ENCODE measurements at places on chromosomes 6 and 20.

GRCh38 chr6:33696548-33697518 lies 14.7 kb downstream of the UQCC2 start:
- DNase-seq = peak; percentile 59

GRCh38 chr20:61830241-61830930 lies 235.3 kb downstream of the TAF4 start:
- DNase-seq = peak; percentile 46

GRCh38 chr20:37309936-37310590 lies 20.6 kb downstream of the MANBAL start:
- no peak for DNase-seq

DNA sequence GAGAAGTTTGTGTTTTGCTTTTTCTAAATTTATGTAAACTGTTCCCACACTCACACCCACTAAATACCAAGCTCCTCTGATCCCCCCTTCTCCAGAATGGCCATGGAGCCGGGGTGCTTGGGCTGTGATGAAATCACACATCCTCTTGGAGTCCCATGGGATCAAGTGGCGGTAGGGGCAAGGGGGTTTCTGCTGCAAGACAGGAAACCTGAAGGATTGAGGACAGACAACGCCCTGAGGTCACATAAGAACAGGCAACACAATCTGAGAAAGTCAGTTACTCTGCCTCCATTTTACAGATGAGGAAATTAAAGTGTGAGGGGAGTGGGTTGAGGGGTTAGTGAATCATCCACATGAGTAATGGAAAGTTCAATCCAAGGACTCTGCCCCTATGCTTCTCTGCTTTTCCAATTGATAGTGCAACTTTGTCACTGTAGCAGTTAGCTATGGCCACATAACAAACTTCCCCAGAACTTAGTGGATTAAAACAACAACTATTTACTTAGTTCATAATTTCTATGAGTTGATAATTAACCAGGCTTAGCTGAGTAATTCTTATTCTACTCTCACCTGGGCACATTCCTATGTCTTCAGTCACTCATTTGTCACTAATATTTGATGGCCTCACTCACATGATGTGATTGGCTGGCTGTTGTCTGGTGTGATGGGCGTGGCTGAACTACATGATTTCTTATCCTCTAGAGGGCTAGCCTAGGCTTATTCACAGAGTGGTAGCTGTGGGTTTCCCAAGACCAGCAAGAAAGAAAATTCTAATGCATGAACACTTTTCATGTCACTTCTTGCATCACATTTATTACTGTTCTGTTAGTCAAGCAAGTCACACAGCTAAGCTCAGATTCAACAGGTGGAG lies 311.1 kb upstream of the RNF24 start:
- DNase-seq = peak; percentile 14

DNA sequence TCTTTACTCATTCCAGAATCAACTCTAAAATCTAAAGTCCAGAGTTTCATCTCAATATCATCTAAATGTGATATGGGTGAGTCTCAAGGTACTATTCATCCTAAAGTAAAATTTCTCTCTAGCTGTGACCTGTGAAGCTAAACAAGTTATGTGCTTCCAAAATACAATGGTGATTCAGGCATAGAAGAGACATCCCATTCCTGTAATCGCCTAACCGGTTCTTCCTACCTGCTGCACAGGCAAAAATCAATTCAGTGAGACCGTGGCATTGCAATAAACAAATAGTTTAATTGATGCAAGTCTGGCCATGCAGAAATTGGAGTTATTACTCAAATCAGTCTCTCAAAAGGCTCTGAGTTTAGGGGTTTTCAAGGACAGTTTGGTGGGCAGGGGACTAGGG lies 232.8 kb downstream of the UBE3D start:
- no peak for DNase-seq

DNA sequence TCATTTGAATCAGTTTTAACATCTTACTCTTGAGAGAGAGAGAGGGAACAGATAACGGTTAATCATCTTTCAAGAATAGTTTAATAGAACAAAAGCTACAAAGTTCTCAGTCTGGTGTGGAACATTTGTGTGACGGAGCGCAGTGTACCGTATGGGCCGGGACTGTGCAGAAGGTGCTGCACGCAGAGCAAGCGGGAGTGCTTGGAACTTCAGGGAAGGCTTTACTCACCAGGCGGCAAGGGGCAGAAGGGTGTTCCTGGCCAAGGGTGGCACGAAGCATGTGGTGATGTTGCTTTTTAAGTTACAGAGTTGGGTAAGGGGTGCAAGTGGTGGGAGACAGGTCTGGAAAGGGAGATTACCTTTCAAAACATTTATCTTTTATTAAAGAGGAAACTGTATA lies 95.7 kb downstream of the TULP4 start:
- no peak for DNase-seq

DNA sequence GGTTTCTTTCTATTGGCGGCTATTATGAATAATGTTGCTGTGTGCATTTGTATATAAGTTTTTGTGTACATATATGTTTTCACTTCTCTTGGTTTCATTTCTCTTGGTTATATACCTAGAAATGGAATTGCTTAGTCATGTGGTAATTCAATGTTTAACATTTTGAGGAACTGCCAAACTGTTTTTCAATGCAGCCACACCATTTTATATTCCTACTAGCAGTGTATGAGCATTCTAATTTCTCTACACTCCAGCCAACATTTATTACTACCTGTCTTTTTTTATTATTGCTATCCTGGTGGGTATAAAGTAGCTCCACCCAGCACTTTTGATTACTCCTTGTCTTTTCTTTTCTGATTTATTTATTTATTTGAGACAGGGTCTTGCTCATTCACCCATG lies 54.8 kb downstream of the PHACTR2 start:
- DNase-seq = peak; percentile 66

GRCh38 chr6:165468340-165469235 lies 159.2 kb upstream of the C6orf118 start:
- no peak for DNase-seq

DNA sequence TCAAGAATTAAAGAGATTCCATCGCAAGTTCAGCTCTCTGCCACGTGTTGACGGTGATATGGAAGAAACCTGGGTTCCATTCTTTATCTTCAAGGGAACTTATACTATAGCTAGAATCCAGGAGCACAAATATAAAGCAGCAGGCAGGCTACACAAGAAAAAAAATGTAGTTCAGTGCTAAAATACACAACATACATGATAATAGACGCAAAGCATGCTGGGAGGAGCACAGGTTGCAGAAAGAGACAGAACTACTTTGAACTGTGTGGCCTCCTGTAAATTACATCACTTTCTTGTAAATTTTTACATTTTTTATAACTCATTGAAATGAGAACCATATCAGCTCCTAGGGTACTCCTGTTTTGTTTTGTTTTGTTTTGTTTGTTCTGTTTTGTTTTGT lies 53.8 kb upstream of the RBM24 start:
- no peak for DNase-seq

GRCh38 chr6:4404415-4404814 lies 269.0 kb upstream of the ECI2 start:
- no peak for DNase-seq

DNA sequence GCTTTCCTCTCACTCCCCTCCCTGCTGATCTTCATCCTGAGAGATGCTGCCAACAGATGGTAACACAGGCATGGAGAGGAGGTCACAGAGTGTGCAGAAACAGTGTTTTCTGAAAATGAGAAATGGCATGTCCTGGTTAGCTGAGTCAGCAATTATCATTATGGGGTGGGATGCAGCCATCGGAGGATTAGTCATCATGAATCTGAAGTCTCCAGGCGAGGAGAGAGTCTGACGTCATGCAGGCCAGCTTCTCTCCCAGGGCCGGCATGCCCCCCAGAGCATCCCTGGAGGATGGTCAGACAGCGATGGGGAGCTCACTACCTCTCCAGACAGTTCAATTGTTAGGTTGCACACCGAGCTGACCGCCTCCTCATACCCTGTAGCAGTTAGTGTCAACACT lies 4.7 kb upstream of the GTSF1L start:
- no peak for DNase-seq

- DNase-seq = peak; percentile 84
Measured at GRCh38 chr20:46752728-46753127, 43.3 kb downstream of the SLC2A10 start.

GRCh38 chr6:167255918-167256553 lies 35.1 kb upstream of the UNC93A start:
- no peak for DNase-seq

- DNase-seq = no peak
Measured at GRCh38 chr6:144999127-144999526, 714.0 kb downstream of the UTRN start.

Data from hematopoietic multipotent progenitor cell treated with erythropoietin and hydrocortisone succinate and interleukin-3 and kit ligand, for 4 days (in vitro differentiated cells).